ENCODE measurements at places on chromosomes 7 and 10.

- DNase-seq = no peak
These were observed 139.7 kb upstream of the ABCB5 start for GRCh38 chr7:20475756-20476155.

DNA sequence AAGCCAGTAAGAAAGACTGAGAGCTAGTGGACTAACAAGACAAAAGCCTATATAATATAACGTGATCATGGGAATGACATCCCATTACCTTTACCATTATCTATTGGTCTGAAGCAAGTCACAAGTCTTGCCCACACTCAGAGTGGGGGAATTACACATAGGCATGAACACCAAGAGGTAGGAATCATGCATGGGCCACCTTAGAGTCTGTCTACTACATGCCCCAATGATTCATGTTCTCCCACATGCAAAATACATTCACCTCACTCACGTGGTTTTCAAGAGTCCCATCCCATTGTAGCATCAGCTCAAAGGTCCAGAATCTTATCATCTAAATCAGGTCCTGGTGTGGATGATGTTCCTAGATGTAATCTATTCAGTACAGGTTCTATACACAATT lies 29.4 kb downstream of the DNAJC9 start:
- DNase-seq = no peak

DNA sequence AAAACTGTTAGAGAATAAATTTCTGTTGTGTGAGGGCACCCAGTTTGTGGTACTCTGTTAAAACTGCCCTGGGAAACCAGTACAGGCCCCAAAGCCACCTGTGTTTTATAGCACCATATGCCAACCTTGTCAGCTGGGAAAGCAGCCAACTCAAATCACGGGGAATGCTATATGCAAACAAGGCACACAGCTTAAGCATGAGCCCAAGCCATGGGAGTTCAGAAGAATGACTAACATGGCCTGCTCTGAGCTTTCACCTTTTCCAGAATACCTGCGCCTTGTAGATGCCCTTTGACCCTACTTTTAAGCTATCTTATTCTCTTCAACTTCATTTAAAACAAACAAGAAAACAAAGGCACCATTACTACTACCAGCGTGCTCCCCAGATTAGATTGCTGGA lies 5.5 kb upstream of the SLC25A13 start:
- no peak for DNase-seq

DNA sequence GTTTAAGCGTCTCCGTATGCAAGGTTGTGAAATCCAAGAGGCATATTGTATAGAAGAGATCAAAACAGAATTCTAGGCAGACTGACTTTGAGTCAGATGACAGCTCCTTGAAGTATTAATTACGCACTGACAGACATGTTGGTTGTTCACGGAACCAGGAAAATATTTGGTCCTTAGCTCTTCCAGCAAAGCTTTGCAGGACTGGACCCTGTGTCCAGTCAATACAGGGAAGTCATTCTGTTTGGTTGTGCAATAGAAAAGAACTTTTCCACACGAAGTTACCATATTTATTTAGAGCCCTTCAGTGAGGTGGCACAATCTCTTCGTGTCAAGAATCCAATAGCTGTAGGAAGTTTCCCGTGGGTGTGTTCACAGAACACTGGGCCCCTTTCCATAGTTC lies 205.3 kb downstream of the ARHGAP21 start:
- no peak for DNase-seq

- no peak for DNase-seq
These were observed at the start of gene VAX1 for GRCh38 chr10:117137911-117138642. Gene VAX1 (minus strand): TSS chr10:117138270. CDS start chr10:117138056, 214 bp downstream.

DNA sequence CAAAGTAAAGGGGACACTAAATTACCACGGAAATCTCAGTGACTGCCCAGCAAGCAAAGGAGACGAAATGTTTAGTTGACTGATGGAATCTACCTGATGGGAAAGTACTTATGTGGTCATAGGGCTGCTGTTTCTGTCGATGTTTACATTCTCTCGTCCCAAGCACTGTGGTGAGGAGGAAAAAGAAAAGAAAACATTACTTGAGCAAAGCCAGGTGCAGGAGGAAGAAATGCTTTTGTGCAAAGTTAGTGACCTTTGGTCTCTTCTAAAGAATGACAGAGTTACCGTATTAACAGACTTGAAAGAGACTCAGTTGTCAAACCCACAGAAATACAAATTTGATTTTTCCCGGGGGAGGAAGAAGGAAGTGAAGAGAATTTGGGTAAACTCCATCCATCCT lies 43.3 kb upstream of the FMC1 start:
- no peak for DNase-seq

- no peak for DNase-seq
These were observed 83.1 kb upstream of the STEAP1B start for GRCh38 chr7:22582863-22583622.

DNA sequence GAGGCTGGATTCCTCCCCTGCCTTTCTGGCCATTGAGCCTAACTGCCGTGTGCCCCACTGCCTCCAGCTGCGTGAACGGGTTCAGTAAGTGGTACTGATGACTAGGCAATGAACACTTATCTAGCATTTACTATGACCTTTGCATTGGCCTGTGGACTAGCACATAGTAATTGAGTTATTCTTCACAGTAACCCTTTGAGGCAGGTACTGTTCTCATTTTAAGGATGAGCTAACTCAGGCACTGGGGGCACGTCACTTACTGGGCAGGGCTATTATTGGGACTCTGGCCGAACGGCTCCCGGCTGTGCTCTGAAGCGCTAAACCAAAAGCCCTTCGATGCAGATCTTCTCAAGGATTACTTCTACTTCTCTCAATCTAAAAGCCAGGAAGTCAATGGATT lies 38.3 kb downstream of the WIPF3 start:
- no peak for DNase-seq

DNA sequence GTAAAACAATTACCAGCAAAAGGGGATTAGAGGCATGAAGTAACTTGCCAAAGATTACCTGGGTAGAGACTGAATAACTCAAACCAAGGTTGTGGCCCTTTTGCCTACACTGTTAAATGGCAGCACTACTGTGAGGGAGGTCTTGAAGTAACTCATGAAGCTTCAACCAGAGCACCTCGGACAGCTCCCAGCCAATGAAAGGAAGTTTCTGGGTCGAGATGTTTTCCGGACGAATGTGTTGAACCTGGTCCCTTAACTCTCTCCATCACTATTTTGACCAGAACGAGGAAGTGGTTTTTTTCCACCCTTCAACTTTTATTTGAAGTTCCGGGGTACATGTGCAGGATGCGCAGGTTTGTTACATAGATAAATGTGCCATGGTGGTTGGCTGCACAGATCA lies 133.6 kb upstream of the PRKCQ start:
- no peak for DNase-seq

DNA sequence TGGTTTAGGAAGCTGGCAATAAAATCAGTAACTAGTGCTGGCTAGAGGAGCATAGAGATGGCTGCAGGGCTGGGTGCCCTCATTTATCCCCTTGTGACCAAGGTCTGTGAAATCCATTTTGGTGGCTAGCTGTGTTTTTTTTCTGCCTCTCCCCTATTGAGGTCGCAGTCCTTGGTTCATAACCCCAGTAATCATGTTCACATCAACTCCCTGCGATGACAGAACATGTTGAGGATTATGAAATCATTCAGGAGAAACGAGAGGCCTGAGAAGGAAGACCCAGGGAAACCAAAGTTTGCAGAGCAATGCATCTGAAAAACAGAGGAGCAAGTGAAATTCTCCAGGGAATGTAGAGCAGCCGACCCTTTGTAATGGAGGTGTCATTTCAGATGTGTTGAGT lies 126.9 kb downstream of the TACC2 start:
- DNase-seq = no peak

Measured in GM12865 (cell line).